ENCODE measurements at places on chromosomes 2 and 18.

- no peak for DNase-seq
Observed at GRCh38 chr2:107437265-107437664, 389.4 kb upstream of the RGPD4 start.

DNA sequence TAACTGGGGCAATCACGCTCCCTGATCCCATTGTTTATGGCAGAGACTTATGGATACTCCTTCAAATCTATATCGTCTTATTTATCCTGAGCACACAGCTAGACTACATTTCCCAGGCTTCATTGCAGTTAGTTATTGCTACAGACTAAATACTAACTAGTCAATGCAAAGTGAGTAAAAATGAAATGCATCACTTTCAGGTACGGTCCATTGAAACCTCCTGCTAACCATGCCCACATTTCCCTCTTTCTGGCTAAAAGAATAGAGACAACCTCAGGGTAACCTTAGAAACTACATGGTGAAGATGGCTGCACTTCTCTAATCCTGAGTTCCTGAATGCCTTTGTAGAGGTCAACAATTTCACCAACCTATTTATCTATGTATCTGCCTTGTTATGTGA, 437.4 kb downstream of the EPHA4 start:
- DNase-seq, result no peak

GRCh38 chr2:101251844-101252407, 760 bp upstream of the CNOT11 start:
- DNase-seq, result no peak

GRCh38 chr2:129006135-129006886, 687.6 kb upstream of the HS6ST1 start:
- DNase-seq, result no peak

GRCh38 chr2:14749884-14750283, 117.4 kb downstream of the LRATD1 start:
- no peak for DNase-seq

GRCh38 chr2:29747786-29748470, 173.5 kb downstream of the ALK start:
- DNase-seq, result no peak

GRCh38 chr18:49399003-49399402, 61.4 kb downstream of the DYM start:
- DNase-seq, result peak; percentile 55

- no peak for DNase-seq
Observed at GRCh38 chr2:237729681-237730475, 68.7 kb upstream of the RBM44 start.

DNA sequence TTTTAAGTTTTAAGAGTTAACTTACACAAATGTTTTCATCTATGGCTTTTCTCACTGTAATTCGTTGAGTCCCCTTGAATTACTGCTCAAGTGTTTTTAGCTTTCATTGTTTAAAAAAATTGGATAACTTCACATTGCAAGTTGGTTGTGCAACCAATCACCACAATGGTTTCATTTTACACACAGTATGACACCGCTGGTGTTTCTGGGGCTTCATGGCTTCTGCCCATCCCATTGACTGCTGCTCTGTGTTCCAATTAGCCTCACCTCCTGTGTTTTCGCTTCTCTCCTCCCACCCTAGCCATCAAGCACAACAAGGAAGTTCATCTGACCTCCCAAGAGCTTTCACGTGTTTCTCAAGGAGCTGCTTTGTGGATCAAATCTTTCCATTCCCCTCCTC, 199.1 kb upstream of the CHAC2 start:
- DNase-seq, result no peak

- DNase-seq, result no peak
Observed at GRCh38 chr2:156427074-156427473, 9.1 kb upstream of the GPD2 start.

GRCh38 chr2:4782647-4783046, 909.5 kb upstream of the SOX11 start:
- no peak for DNase-seq

DNA sequence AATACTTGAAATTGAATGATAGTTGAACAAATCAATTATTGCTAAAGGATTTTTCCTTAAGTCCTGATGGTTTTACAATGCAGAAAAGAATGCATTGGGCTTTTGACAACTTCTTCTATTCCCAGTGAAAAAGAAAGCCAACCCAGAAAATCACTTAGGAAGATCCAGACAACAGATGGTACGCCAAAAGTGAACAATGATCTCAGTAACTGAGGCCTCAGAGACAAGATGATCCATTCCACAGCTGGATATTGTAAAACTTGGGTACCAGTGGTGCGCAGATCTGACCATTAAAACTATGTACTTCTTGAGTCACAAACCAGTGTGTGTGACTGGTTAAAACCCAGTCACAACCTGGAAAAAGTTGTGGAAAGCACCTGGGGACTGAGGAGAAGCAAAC, 173.5 kb downstream of the ETAA1 start:
- no peak for DNase-seq

GRCh38 chr2:232493701-232494474, 6.3 kb upstream of the ECEL1 start:
- DNase-seq, result no peak

DNA sequence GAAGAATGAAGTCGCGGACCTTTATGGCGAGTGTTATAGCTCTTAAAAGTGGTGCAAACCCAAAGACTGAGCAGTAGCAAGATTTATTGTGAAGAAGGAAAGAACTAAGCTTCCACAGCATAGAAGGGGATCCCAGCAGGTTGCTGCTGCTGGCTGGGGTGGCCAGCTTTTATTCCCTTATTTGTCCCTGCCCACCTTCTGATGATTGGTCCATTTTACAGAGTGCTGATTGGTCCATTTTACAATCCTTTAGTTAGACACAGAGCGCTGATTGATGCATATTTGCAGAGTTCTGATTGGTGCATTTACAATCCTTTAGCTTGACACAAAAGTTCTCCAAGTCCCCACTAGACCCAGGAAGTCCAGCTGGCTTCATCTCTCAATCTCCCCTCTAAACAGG, 36.3 kb upstream of the EN1 start:
- DNase-seq, result no peak

- no peak for DNase-seq
Observed at GRCh38 chr2:39920307-39920801, 141.3 kb upstream of the THUMPD2 start.

DNA sequence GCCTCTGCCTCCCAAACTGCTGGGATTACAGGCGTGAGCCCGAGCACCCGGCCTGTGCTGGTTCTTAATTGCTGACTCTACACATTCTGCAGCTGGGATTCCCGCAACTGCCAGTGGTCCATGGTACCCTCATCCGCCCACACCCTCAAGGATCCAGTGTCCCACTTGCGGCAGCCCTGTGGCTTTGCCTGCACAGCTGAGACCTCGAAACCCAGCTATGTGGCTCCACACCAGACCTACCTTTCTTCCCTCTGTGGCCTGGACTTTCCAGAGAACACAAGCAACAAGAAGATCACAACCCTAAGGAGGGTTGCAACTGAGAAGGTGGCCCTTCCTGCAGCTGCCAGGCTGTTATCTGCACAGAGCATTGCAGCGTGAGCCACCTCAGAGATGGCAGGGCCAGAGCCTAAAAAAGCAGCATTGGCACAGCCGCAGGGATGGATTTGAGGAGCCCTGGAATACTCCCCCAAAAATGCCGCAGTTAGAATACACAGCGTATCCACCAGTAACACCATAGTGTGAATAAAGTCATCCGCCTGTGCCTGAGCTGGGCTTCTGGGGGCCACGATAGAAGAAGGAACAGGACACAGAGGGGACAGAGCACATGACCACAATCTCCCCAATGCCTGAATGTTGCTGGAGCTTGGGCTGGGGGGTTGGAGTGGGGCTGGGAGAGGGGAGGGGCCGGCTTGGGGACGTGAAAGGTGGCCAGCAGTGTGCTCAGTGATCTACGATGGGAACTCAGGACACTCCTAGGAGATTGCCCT, 1.9 kb downstream of the GPR55 start:
- DNase-seq, result no peak

DNA sequence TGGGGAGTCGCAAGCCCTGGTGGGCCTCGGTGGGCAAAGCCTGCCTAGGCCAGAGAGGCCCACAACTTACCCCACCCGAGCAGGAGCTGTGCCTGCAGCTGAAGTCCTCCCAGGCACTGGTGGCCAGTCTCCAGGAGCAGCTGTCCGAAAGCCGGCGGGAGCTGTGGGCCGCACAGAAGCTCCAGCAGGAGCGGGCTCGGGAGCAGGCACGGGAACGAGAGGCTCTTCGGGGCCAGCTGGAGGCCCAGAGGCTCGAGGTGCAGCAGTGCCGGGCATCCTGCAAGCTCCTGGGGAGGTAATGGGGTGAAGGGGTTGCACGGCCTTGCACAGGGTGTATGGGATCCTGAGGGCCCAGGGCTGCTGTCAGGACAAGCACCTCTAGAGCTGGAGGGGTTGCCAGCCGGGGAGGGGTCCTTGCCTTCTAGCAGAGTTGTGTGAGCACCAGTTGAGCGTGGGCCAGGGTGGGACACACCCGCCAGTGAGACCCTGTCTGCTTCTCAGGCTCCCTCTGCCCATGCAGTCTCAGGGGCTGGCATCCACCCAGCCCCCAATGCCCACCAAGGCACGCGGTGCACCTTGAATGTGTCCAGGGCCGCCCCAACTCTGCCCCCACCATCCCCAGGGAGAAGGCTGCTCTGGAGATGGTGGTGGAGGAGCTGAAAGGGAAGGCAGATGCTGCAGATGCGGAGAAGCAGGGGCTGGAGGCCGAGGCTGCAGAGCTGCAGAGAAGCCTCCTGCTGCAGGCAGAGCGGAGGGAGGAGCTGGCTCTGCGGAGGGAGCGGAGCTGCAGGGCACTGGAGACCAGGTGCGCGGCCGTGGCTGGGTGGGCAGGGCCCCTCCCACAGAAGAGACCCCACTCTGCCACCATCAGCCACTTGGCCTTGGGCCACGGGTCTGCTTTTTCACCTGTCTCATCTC, 27.2 kb downstream of the CROCC2 start:
- DNase-seq, result no peak

GRCh38 chr2:46554397-46554796, 75.0 kb downstream of the TMEM247 start:
- DNase-seq, result no peak

GRCh38 chr2:215554689-215555498, 119.0 kb upstream of the FN1 start:
- no peak for DNase-seq

DNA sequence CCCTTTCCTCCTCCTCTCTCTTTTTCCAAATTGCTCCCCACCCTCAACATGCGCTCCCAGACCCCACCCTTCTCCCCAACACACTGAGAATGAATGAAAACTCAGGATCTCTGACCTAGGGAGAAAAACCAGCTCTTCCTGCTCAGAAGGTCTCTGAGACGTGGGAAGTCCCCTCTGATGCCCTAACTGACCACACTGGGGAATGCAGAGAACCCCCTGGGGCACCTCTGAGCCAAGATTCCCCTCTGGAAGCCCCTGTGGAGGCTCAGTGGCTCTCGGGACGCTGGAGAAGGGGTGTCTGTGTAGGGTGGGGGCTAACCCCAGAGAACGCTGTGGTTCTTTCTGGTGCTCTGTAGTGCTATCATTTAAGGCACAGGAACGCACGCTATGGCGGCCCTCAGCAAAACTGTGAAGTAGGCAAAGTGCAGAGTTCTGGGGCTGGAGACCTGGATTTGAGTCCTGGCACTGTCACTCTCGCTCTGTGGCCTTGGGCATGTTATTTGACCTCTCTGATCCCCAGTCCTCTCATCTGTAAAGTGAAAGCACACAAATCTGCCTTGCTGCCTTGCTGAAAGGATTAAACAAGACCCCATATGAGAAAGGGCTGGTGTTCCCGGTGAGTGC, 17.1 kb downstream of the ATOH8 start:
- DNase-seq, result no peak

DNA sequence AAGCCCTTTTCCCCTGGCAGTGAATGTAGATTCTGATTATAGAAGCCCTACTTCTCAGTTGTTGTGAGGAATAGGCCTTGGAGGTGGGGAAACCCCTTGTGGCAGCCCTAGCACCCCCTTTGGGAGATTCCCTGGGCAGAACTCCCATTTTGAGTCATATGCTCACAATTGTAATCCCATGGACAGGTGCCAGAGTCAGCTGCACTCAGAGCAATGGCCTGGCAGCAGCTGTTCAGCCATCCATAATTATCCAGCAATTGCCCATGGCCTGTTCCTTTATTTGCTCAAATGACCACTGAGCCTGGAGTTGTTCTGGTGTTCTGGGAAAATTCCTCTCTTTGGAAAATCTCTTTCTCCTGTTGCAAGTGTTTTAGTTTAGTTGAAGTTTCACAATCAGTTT, 71.7 kb downstream of the PTRHD1 start:
- DNase-seq, result peak; percentile 73

DNA sequence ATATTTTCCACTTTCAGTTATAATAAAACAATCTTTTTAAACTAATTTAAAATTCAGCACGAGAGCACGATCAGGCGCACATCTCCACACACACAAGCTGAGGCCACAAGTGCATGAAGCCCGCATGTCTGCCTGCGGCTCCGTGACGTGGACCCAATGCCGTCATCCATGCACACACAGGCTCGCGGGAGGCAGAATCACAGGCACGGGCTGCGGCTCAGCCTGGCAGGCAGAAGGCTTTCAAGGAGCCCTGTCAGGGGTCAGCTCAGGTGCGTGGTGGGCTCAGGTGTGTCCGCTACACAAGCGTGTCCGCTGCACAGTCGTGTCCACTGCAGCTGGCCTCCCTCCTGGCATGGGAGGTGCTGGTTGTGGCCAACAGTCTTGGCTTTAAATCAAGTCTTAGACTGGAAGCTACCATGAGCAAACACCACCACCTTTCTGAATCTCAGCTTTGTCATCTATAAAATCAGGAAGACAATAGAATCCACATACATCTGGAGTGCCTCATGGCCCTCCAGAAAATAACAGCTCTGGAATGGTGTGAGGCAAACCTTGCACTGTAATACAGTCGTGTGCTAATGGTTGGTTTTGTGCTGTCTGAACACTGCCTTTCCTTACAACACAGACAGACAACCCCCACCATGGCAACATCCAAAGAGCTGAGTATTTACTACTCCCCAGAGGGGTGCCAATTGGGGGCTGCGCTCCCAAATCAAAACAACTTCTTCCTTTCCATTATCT, 210.1 kb downstream of the NDUFA10 start:
- no peak for DNase-seq

DNA sequence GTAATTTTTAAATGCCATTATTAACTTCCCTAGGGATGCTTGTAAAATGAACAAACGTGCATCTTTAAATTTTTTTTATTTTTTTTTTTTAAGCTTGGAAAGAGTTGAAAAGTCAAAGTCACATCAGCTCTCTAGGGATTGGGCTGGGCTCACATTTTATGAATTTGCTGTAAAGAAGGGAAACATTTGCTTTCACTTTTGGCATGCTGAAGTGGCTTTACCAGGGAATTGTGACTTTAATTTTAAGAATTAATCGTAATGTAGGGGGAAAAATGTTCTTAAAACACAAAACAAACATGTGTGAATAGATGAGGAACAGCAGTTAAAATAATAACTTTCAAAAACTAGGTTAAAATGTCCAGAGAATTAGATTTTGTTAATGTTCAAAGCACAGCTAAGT, 123.0 kb downstream of the AGAP1 start:
- no peak for DNase-seq

- no peak for DNase-seq
Observed at GRCh38 chr2:99846462-99847107, 295.8 kb downstream of the AFF3 start.

DNA sequence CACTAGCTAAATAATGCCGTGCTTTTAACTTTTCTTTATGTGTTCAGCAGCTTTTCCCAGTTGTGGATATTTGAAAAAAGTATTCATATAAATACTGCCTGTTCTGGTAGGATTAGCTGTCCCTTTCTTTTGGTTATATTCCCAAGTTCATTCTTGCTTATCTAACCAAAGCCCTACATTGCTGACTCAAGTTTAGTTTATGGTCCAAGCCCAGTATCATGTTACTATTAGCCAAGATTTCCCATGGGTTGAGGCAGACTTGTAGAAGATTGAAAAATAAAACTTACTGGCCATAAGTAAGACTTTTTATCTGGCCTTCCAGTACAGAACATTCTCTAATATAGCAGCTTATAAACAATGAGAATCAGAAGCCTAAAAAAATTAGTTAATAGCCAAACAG, 49.7 kb upstream of the NFE2L2 start:
- no peak for DNase-seq
